ENCODE measurements at places on chromosomes 16 and 17.

- no peak for DNase-seq
These were observed 21.3 kb downstream of the CHD9NB start for GRCh38 chr16:53031323-53031942.

DNA sequence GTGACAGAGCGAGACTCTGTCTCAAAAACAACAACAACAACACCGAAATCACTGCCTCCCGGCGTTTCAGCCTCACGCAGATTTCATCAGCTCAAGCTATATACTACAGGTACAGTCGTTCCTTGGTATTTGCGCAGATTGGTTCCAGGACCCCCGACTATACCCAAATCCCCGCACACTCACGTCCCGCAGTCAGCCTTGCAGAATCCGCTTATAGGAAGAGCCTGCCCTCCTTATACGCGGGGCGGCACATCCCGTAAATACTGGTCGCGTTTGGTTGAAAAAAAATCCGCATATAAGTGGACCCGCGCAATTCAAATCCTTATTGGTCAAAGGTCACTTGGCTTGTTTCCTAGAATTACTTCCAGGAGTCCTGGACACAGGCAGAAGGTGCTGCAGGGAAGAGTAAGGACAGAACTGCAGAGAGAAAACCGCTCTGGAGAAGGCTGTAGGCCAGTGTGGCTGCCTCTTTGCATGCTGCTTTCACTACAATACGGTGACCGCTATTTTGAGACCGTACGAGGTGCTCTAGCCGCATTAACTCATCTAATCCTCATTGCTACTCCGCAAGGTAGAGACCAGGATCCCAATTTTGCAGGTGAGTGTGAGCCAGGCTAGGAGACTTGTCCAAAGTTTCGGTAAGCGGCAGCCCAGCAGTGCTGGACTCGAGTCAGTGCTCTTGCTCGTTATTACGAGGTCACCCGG, 718 bp downstream of the NDUFAB1 start:
- DNase-seq, result no peak

GRCh38 chr17:28182559-28182958, 136.4 kb upstream of the TMEM97 start:
- DNase-seq, result no peak

- no peak for DNase-seq
These were observed 3.6 kb upstream of the MMP15 start for GRCh38 chr16:58021661-58022551.

GRCh38 chr17:81869221-81870130, 1.7 kb downstream of the ARHGDIA start:
- no peak for DNase-seq

DNA sequence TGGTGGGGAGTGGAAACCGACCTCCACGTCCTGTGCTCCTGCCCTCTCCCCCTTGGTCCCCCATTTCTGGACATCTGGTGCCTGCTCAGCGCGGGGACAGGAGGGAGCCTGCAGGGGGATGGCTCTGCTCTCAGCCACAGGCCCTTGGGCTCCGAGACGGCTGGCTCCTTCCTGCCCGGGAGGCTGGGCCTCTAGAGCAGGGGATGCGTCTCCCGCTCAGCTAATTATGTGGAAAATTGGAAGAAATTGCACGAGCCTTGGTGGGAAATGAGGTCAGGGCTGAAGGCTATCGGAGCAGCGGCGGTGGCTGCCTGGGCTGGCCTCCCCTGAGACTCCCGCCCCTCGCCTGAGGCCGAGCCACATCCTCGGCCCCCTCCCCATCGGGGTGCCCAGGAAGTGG, 154.6 kb upstream of the CIBAR2 start:
- DNase-seq, result no peak

DNA sequence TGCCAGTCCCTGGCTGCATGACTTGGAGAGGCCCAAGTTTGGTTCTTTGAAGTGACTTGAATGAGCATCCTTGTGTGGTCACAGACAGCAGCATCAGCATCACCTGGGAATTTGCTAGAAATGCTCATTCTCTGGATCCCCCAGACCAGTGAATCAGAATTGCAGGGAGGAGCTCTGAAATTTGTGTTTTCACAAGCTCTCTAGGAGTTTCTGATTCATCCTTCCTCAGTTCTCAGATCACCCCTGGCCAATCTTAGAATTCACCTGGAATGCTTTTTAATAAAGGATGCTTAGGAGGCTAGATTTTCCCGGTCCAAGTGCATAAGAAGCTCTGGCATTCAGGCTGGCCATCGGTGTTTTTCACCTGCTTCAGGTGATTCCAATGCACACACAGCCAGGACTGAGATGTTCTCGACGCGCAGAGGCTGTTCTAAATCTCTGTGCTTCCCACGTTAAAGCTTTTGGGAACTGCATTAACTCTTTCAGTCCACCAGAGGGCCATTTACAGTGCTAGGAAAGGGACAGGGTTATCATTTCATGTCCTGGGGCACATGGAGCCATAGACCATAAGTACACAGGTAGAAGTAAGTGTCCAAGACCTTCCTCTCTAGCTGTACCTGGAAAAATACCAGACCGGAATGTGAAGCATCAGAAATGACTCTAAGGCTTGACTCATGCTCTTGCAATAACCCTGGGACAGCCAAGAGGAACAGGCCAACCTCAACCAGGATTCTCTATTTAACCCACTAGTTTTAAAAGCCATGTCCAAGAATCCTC, 85.7 kb upstream of the XYLT1 start:
- DNase-seq, result no peak

DNA sequence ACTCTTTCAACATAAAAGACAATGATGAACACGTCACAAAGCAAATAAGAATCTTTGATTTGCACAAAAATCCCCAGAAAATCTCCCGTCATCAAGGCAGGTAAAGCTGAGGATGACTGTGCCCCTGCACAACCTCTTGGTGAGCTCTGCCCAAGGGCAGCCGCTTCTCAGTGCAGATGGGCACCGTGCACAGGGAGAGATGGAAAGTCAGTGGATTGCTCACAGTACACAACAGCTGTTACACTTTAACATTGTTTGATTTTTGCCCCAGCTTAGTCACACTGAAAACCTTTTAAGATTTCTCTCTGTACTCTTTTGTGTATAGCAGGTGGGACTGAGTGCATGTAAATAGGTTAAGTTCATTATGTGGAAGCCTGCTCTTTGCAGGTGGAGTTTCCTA, 104.2 kb downstream of the CDK5R1 start:
- no peak for DNase-seq

- no peak for DNase-seq
These were observed 79.5 kb downstream of the CPPED1 start for GRCh38 chr16:12724226-12724625.

DNA sequence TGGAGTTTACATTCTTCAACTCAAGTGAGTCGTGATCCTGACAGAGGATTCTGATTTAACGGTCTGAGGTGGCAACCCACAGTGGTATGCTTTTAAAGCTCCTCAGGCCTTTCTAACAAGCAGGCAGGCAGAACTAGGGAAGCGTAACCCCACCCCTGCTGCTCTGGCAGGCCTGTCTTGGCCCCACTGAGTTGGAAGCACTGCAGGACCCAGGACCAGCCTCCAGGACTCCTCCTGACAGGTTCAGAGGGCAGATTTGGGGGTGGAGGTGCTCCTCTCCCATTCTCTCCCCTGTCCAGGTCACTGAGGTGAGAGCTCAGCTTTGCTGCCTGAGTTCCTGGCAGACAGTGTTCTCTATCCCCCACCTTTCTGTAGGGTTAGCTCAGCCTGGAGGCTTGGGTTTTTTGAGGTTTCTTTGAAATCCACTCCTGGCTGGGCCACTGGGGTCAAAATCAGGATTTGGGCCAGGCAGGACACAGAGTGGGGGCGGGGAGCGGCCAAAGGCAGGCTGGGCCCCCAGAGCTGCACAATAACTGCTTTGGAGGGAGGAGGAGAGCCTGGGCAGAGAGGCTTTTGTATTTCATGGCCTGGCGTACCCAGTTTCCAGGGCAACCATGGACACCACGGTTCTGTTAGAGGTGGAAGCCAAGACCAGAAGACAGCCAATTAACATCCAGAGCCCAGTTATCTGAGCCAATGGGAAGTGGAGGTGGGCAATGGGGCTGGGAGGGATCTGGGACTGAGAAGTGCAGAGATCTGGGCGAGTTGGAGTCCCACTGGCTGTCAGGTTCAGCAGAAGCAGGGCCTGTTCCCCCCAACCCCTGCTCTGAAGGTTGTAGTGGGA, 9.5 kb downstream of the MRPL27 start:
- no peak for DNase-seq

GRCh38 chr16:54882556-54882955, 48.1 kb upstream of the IRX5 start:
- DNase-seq, result no peak

- no peak for DNase-seq
These were observed 24.8 kb upstream of the MAP3K14 start for GRCh38 chr17:45341533-45342158.

- DNase-seq, result no peak
These were observed 9.0 kb downstream of the PIK3R5 start for GRCh38 chr17:8956465-8956902.

- DNase-seq, result no peak
These were observed 49.0 kb upstream of the ACSM2B start for GRCh38 chr16:20624882-20625807.

- DNase-seq, result no peak
These were observed 3.2 kb downstream of the USP32 start for GRCh38 chr17:60388742-60389141.

GRCh38 chr17:45230410-45230786, 8.7 kb downstream of the FMNL1 start:
- DNase-seq, result no peak

DNA sequence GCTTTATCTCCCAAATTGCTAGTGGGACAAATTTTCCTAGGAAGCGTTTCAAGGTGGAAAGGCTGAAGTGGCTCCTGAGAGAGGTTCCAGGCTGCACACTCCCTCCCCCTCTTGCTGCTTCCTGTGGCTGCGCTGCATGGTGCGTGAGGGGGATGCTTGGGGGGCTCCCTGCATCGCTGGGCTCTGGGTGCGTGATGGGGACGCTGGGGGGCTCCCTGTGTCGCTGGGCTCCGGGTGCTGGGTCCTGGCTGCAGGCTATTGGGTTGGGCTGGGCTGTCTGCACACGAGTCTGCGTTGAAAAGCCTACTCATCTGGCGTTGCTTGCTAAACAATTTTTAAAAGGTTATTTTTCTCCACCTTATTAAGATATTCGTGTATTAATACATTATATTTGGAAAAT, 30.1 kb downstream of the NDEL1 start:
- DNase-seq, result no peak

- DNase-seq, result no peak
These were observed 6.9 kb downstream of the DEXI start for GRCh38 chr16:10935226-10935915.

- DNase-seq, result no peak
These were observed 115.1 kb downstream of the CYLD start for GRCh38 chr16:50856991-50857390.

DNA sequence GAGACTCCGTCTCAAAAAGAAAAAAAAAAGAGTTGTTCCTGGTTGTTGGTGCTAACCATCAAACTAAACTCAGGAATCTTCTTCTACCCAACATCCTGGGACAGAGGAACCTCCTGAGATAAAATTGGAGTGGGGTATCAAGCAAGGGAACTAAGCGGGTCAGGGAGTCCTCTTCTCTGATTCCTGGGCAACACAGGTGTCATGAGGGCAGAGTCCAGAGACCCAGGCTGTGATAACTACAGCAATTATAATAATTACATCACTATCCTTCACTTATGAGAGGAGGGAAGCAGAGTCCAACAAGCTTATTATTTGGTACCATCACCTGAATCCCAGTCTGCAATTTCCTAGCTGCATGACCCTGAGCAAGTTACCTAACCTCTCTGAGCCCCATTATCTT, 8.1 kb downstream of the C17orf50 start:
- no peak for DNase-seq

- DNase-seq, result no peak
These were observed 19.2 kb downstream of the CLEC19A start for GRCh38 chr16:19304750-19305149.

DNA sequence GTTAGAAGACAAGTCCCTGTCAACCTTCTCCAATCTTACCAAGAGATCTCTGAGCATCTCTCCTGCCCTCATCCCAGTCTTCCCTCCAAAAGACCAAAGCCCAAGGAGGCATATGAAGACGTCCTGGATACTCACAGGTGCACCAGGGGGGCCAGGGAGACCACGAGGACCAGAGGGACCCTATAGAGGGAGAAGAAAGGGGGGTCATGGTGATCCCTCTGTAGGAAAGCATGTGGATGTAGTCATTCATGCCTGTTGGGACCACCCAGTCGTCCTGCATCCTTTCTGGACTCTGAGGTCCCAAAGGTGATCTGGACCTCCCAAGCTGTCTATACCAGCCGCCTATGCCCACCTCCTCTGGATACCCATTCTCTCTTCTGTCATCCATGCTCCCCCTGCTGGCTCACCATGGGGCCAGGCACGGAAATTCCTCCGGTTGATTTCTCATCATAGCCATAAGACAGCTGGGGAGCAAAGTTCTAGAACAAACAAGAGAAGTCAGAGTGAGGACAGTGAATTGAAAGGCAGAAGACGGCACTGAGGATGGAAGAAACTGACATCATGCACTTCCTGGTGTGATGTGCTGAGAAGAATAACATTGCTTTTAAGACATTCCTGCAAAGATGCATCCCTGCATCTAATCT, 3.3 kb downstream of the COL1A1 start:
- DNase-seq, result no peak

DNA sequence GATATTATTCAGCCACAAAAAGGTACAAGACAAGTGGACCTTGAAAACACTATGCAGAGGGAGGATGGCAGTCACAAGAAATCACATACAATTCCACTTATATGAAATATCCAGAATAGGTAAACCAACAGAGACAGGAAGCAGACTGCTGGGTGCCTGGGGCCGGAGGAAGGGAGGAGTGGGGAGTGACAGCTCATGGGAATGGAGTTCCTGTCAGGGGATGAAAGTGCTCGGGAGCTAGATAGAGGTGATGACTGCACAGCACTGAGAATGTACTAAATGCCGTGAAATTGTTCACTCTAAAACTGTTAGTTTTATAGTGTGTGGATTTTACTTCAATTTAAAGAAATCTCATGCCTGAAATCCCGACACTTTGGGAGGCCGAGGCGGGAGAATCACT, 74.2 kb upstream of the MED9 start:
- DNase-seq, result no peak

GRCh38 chr17:17606416-17607000, 15.0 kb upstream of the PEMT start:
- no peak for DNase-seq

DNA sequence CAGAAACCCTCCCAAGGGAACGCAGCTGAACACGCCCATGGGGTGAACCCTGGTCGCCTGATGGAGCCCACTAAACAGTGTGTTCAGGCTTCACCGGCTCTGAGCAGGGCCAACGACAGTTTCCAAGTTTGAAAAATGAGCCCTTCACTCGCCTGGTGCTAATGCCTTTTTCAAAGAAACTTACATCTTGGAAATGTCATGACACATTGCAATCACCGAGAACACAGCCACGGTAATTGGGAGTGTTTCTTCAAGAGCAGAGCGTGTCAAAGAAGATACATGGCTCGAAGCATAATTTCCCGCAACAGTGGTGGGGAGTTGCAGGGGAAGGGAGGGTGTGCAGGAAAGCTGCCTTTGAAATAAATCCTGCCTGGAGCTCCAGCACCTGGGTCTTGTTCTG, 463.2 kb downstream of the TMEM114 start:
- DNase-seq, result no peak

GRCh38 chr17:74430706-74431567, 951 bp upstream of the GPRC5C start:
- no peak for DNase-seq

GRCh38 chr16:86892509-86892908, 314.2 kb downstream of the FOXL1 start:
- no peak for DNase-seq

GRCh38 chr17:78828470-78829185, 12.0 kb downstream of the USP36 start:
- no peak for DNase-seq

GRCh38 chr17:44983563-44983962, 15.5 kb upstream of the C1QL1 start:
- DNase-seq, result no peak

All from activated CD4-positive, CD25-positive, alpha-beta regulatory T cell (primary cell).